ENCODE measurements at places on chromosomes 12 and 14.

DNA sequence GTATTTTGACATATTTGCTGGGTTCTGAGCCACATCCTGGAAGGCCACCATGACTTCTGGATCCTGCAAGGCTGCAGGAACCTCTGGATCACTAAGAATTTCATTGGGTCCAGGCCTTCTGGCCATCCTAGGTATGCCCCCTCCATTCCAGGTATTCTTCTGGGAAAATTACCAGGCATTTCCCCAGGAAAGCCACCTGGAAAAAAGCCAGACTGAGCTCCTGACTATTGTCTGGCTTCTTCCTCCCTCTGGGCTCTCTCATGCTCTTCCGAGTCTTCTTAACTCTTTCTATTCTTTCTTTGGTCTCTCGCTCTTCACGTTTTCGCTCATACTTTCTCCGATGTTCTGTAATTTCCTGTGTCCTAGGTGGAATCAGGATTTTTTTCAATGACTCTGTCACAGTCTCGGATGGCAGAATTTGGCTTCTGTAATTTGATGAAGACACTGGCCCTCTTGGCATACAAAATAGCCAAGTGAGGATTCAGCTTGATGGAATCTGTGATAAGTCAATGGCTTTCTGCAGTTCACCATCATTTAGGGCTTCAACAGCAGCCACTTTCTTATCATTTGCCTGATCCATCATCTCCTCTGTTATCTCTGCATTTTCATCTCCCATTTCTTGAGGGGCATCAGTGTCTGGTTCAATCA lies 42.6 kb downstream of the ATP23 start:
- no peak for DNase-seq

- DNase-seq = no peak
Observed at GRCh38 chr12:51275088-51275487, 4.9 kb upstream of the SMAGP start.

DNA sequence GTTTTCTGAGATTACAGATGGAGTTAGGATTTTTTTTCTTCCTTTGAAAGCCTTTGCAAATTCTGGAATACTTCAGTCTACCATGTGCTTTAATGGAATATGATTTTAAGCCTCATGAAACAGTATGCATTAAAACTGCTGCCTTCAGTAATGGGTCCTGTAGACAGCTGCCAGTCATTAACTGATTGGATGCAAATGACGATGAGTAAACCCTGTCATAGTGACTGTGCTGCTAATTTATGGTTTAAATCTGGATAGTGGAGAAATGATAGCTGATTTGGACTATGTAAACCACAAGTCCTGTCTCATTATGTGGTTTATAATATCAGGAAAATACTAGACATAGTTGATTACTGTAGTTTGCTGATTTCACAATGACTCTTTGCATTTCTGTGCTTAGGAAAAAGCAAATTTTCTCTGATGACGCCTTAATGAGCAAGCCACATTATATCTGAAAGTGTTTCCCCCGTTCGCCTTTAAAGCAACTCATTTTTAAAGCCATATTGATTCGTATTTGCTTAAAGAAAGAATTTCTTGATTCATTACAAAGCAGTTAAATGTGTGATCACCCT lies 217.6 kb downstream of the TMTC2 start:
- DNase-seq = no peak

- no peak for DNase-seq
Observed at GRCh38 chr12:46891306-46891705, 65.5 kb upstream of the SLC38A4 start.

DNA sequence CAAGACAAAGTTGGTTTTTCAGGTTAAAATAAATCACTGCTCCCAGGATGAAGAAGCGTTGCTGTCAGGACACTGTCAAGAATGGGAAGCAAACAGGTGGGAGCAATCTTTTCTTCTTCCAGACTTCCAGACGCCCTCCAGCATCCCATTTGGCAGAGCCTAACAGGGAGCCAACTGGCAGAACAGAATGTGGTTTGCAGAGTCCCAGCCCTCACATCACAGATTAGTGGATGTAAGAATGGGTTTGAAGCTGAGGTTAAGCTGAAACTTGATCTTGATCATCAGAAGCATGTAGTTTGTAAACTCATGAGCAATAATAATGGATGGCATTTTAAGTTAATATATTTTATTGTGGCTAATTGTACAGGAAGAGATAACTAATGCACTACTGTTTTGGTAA lies 636.4 kb downstream of the SLC6A15 start:
- no peak for DNase-seq

DNA sequence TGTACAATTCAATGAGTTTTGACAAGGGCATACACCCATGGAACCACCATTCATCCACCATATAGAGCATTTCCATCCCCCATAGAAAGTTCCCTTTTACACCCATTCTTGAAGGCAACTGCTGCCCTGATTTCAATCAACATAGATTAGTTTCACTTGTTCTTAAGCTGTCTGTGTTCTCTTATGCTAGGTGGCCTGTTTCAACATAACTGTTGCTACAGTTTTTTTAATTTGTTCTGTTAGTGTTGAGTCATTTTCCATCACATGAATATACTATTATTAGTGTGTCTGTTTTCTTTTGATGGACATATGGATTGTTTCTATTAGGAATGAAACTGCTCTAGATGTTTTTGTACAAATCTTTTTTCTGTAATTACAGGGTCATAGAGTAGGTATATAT lies 123.4 kb downstream of the PTPRQ start:
- DNase-seq = no peak

GRCh38 chr14:72752034-72752412 lies 141.9 kb downstream of the DPF3 start:
- no peak for DNase-seq

DNA sequence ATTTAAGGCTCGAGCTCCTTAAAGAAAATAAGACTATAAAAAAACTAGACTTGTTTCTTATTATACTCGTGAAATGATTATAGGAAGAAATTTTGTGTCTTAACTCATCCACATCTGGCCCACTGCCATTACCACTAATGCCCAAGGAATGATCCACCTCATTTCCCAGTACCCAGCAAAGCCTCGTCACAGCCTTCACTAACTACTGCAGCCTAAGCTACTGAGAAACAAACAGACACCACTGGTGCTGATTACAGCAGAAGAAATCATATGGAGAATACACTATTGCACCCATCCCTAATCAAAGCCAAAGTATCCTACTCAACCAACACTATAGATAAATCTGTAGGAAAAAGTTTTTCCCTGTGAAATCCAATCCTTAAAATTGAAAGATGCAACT lies 205.3 kb upstream of the NAV3 start:
- no peak for DNase-seq

DNA sequence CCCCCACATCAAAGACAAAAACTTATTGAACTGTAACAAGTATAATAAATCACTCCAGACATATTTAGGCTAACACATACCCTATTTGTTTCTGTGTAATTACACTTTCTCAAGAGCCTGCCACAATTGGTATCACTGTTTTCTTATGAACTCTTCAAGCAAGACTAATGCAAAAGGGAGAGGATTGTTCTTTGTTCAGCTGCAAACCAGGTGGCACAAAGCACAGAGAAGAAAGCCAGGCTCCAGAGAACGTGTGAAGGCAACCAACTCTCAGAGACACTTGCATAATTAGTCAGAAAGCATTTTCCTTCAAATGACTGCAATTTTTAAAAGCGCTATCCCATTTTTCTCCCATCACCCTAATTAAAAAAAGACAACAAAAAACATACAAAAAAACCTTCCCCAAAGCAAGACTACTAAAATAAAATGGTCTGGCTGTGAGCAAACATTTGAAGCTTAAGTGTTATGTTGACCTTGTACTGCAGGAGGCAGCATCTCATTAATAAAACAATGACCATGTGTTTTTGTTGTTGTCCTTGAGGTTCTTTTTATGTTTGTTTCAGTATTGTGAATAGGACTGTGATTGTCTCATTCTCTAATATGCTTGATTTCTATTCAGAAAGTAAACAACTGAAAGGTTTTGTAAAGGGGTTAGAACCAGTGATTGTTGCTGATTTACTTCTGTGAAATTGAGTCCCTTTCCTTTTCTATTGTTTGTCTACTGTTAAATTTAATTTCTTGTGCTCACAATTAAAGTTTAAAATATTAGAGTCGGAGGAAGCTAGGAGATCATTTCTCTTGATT lies 452.7 kb upstream of the PDE3A start:
- no peak for DNase-seq

DNA sequence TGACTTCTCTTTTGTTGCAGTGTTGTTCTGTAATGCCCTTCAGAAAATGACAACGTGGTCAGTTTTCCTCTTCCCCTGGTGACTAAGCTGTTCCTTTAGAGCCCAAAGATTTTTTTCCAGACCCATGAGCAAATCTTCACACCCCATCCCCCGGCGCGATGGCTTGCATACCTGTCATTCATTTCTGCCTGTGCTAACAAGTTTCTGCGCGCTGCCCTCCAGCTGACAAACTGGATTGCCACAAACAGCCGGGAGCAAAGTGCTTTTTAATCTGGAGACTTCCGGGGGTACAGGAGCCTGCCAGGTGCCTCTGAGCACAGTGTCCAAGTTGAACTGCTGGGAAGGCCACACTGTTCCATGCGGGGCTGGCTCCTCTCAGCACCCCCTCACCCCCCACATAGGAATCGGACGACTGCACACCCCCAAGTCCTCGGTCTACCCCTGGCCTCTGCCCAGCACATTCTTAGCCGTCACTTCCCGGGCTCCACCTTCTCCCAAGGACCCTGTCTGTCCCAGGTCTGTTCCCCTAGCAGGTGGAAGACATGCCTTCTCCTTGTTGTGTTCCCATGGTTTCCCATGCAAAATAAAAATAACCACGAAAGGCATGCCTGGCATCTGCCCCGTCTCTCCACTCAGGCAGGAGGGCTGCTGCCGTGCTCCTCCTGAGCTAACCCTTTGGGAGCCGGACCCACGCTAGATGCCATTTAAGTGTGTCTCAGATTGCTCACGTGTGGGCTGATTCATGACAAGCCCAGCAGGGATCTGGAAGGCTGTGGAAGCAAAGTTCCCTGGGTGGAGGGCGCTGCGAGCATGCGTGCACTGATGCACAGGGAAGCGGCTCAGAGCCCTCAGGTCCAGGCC lies 14.1 kb downstream of the RILPL1 start:
- no peak for DNase-seq

DNA sequence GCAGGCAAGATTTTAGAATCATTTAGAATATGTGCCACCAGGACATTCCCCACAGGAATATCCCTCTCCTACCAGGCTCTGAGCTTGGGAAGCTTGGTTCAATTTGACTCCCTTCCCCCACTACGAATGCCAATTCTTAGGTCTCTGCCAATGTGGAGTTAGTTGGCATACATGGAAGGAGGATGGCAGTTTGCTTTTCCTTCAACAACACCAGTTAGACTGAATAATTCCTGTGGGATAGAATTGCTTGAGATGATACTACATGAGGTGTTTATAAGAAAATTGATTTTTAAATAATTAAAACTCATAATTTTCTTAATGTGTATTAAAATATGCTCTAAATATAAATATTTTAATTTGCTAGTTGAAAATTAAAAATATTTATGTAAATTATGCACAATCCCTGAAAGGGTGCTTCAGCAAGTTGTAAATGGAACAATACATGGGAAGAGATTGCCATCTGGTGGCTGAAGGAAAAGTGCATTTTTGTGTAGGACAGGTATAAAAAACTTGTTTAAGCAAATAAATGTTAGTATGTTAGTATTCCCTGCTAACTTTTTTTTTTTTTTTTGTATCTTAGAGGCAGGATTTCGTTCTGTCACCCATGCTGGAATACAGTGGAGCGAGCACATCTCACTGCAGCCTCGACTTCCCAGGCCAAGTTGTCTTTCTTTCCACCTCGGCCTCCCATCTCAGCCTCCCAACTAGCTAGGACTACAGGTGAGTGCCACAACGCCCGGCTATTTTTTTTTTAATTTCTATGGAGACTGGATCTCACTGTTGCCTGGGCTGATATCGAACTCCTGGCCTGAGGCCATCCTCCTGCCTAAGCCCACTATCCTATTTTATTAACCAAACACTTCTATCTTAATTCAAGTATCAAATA lies 25.8 kb upstream of the STRAP start:
- DNase-seq = peak; percentile 5

DNA sequence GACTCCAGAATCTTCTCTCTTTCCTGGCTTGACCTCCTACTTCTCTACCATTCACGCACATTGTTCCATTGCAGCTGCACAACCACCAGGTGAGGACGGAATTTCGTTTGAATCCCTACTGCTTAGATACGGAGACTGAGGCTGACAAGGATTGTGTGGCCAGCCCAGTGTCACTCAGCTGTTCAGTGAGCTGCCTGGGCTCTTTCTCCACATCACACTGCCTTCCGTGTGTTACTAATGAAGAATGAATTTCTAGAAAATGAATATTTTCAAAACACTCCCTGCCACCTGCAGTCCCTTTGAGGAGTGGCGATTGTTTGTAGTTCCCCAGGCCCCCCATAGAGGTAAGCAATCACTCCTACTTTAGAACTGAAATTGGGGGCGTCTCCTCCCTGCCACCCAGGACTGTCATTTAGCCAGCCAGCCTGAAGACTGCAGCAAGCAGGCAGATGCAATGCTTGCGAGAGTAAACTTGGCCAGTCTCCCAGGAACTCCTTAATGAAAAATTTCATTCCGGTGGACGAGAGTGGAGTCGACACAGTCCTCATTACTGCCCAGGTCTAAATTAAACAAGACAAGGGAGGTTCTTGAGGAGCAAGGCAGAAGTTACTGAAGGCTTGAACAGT lies 239.7 kb downstream of the SLC41A2 start:
- no peak for DNase-seq

DNA sequence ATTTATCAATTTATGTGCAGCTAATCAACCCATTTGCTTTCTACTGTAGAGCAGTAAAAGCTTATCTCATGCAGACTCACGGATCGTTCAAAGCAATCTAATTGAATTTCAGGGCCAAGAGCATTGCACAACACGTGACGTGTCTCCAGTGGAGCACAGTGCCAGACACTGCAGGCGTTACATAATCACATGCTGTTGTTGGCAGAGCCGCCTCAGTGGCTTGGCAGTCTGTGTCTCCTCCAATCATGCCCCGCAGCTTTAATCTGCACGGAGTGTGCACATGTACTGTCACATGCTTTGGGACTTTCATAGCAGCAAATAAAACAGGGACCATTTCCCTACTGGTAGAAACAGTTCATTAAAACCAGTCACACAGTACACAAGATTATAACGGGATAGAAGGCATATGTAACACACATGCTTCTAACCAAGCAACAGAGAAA lies 309.3 kb downstream of the ITPR2 start:
- no peak for DNase-seq

DNA sequence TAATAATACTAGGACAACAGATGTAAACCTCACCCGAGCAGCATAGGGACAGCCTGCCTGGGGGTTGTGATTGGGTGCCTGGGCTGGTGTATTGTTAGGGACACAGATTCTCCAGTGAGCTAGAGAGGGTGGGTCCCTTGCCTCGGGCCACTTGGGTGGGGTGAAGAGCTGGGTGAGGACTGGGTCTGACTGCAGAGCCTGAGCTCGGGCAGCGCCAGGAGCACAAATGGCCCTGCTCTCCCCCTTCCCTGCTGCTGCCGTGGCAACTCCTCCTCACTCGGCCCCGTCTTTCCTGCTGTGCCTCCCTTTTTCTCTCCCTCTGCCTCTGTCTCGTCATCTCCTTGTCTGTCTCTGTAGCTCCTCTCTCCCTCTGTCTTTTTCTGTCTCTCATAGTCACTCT lies 115.4 kb downstream of the GLT1D1 start:
- DNase-seq = no peak

DNA sequence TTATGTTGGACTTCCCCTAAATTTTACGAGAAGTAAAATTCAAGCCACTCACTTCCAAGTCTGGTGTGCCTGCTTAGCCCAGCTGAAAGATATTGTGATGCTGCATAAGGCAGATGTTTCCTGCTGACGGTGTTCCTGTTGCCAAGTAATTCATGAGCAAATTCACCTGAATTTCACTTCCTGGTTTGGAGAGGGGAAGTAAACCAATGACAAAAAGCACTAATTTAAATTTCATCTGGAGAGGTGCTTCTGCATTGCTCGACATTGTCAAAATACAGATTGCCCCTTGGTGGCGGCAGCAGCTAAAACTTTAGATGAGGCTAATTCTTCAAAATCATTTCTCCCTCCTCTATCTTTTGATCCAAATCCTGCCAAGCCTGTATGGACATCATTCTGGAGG lies 281.1 kb downstream of the AACS start:
- DNase-seq = no peak
